NCI-H1694 treated with DMSO at 0.1 percent for 48 hours (cell line): ENCODE measurements at places on chromosomes 16 and 17.

DNA sequence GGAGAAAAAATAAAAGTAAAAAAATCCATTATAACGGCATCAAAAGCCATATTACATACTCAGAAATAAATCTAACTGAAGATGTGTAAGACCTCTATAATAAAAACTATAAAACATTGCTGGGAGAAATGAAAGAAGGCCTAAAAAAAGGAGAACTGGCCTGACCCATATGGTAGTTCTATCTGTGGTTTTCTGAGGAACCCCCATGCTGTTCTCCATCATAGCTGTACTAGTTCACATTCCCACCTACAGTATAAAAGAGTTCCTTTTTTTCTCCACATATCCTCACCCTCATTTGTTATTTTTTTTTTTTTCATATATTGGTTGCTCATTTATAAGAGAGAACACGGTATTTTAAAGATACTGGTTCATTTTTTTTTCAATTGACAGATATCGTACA, 191.8 kb downstream of the STX8 start:
- no peak for DNase-seq

DNA sequence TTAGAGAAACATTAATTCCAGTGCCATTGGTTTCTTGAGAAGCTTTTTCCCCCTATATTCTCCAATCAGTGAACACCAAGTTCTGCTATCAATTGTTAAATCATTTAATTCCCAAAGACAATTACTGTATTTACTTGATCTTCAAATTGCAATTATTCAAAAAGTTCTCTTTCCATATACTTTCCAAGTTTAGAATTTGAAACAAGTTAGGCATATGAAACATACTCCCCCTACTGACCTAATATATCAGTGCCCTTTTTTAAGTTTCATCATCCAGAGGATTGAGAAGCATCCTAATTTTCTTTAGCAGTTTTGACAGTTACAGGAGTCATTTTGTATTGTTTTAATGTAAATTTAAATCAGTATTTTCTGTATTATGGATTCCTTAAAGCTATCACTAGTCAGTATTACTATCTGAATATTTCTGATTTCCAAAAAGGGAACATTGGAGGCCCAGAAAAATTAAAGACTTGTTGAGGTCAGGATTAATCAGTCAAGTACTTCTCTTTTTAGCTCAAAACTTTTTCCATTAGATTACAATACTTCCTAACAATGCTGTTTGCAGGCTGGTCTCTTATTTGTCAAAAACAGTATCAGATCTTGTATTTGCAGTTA, 16.3 kb downstream of the MEIOC start:
- peak; percentile 25 for DNase-seq

- peak; percentile 46 for DNase-seq
Measured at GRCh38 chr17:80970044-80970761, 21.4 kb upstream of the CHMP6 start.

DNA sequence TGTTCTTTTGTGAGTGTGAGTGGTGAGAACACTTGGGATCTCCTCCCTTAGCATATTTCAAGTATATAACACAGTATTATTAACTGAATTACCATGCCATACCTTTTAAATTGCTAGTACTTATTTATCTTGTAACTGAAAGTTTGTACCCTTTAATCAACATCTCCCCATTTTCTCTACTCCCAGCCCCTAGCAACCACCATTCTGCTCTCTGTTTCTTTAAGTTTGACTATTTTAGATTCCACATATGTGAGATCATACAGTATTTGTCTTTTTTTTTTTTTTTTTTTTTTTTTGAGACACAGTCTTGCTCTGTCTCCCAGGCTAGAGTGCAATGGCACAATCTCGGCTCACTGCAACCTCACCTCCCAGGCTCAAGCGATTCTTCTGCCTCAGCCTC, 117.6 kb upstream of the CACNG3 start:
- DNase-seq, result no peak

GRCh38 chr16:49781401-49781800, 74.5 kb downstream of the ZNF423 start:
- no peak for DNase-seq

DNA sequence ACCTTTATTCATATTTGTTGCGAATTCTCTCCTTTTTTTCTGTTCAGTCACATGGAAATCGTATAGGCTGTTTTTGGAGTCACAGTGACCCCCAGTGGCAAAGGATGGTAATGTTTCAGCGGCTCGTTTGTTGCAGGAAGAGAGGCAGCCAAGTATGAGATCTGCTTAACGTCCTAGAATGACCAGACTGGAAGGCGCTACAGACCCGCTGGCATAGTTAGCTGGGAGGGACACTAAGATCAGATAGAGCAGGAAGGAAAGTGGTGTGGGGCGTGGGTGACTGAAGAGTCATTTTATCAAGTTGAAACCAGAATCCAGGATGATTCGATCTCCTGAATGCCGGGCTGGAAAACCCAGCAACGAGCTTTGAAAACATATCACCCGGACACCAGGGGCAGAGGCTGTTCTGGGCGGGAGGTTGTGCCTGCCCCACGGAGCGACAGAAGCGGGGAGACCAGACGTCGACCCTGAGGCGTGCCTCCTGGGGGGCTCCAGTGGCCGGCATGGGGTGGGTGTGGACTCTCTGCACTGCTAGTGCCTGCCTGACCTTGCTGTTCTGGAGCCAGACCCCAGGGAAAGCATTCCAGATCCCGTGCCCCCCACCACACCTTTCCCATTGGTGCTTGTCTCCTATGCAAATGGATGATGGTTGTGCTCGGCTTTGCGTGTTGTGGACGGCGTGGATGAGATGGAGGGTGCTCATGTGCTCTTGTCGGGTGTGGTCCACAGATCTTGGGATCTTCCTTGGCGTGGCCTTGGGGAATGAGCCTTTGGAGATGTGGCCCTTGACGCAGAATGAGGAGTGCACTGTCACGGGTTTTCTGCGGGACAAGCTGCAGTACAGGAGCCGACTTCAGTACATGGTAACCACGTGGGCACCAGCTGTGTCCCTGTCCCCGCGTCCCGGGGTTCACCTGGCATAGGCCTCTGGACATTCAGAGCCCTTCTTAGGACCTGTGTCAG, 7.7 kb downstream of the IL34 start:
- DNase-seq, result peak; percentile 70

DNA sequence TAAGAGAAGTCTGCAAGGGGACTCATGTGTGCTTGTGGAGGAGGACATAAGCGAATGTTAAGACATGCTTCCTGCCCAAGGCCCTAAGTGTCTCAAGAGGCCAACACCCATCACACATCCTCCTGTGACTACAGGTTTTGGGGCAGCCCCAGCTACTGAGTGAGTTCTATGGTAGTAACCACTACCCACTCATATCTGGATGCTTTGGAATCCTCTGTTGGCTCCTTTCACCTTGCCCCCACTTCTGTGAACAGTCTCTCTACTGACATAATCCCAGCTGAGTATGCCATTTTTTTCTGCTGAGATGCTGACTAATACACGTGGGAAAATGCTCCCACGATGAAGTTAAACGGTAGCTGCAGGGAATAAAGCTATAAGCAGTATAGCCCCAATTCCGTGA, 153.5 kb downstream of the VPS53 start:
- no peak for DNase-seq

GRCh38 chr17:2087597-2088211, 32.8 kb downstream of the HIC1 start:
- no peak for DNase-seq

DNA sequence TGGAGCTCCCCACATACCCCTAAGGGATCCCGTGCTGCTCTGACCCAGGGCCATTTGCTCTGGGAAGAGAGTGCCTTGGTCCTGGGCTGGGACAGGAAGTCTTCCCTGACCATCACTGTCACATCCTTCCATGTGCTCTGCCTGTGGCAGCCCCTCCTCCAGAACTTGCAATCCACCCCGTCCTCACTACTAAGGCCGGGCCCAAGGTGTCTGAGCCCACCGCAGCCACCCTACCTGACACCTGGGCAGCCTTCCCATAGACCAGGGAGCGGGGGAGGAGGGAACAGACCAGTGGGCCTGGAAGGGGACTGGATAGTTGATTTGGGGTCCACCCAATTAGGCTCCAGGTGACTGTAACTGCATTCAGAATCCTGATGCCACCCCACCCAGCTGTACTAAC, 117.5 kb upstream of the CRHR1 start:
- DNase-seq, result no peak

DNA sequence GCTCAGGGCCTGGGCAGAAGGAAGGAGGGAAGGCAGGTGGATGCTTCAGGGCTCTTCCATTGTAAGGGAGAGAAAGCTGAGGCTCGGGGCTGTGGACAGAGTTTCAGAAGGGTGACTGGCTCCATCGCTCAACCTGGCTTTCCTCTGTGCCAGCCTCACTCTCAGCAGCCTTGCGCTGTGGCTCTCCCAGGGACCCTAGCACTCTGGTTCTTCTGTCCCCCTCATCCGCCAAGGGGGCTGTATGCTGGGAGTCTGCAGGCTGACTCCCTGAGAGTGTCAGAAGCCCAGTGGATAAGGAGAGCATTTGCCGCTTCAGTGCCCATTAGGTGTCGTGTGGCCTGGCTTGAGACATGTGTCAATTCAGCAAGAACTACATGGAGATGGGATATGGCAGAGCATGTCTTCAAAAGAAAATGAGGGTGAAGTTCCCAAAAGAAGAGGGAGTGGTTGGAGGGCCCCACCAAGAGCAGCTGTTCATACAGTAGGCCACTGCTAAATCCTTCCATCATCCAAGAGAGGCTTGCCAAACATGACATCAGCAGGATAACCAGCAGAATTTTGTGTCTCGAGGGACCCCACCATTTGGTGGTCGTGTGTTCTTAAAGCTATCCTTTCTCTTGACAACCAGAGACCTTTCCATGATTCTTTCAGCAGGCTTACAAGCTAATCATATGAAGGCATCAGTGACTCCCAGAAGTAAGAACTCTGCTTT, 148.2 kb downstream of the IRX5 start:
- no peak for DNase-seq

DNA sequence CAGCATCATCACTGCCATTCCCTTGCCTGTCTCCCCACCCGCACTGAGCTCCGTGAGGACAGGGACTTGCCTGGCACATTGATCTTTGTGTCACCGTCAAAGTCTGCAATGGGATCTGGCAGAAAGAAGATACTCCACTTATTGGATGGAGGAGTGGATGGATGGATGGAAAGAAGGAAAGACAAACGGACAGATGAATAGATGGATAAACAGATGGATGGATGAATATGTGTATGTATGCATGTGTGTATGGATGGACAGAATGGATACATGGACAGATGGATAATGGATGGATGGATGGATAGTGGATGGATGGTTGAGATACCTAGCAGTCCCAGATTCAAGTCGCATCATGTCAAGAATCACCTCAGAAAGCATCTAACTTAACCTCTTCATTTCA, 99.9 kb downstream of the SDK2 start:
- no peak for DNase-seq

DNA sequence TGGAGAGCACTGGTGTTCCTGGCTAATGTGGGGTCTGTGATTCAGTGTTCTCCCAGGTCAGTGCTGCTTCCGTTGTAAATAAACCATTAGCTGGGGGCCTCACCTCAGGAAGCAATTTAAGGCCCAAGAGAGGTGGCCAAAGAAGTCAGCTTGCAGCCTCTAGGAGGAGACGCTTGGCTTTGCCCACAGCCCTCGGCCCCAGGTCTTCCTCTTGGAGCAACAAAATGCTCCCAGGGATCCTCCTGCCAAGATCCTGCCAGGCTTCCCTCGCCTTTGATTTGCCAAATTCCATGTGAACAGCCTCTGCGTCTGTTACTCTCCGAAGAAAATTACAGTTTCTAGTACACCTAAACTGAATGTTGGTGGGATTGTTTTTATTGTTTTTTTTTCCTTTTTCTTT, 62.4 kb upstream of the TBX2 start:
- DNase-seq, result no peak
